ENCODE measurements at places on chromosomes 3 and 15.

DNA sequence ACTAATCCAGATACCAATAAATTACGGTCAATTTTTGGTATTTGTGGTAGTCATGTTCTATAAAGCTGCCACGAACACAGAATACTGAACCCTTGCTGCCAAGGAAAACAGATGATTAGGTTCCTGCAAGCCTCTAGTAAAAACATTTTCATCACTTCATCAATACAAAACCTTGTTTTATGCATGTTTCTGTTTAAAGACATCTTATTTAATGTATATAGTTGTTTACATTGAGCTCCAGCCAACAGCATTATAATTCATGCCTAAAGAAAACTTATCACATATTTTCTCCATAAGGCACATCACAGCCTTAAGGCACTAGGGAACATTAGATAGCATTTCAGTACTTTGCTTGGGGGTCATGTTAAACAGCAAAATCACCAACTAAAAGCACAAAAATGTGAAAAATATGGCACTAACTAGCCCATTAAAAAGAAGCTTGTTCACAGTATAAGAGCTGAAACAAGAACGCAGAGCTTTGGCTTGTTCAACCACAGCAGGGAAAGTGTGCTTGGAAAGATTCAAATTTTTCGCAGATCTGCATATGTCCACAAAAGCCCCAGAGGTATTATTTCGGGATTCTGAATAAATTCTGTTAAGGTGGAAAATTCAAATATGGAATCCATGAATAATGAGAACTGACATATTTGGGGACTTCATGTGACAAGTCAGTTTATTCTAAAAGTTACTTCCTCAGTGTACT is 27.7 kb downstream of the POLQ start:
- DNase-seq = no peak

DNA sequence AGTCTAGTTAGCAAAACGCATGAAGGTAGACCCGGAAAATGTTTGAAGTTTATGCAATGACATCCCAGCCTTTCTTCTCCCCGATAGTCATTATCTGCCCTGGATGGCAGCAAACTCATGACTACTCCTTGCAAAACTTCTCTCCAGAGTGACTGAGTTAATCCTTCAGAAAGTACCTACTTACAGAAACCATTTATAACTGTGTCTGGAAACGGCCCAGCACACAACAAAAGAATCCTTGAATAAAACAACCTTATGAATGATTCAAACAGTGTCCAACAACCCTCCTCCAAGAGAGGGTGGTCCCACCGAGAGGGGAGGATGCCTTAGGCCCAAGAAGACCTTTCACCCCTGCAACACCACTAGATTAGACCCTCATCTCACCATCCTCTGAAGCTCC is 14.2 kb downstream of the ST8SIA2 start:
- peak; percentile 49 for DNase-seq

DNA sequence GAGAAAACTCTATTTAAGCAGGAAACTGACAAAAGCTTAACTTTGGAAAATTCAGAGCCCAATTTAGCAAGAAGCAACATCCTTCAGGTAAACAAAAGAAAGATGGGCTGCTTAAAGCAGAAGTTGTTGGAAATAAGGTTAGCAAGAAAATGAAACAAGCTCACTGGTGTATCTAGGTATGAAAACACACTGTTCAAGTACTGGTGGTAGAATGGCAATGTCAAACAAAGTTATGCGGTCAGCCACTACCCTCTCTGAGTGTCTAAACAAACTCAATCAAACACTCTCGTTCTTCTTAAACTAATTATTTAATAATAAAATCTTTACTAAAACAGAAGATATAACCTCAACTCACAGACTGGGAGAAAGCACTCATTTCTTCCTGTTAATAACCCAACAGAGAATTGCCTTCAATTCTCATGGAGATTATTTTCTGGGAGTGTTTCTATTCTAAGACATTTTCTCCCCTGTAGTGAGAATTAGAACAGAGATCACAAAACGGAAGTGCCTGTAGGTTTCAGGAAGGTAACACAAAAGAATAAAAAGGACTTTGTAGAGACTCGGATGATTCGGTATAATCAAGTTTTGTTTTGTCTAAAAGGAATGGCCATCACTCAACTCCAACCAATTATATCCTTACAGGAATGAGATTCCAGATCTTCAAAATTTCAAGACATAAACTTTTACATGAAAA is 28.9 kb downstream of the PRICKLE2 start:
- no peak for DNase-seq

GRCh38 chr15:95416576-95416975 is 913.9 kb upstream of the NR2F2 start:
- DNase-seq = no peak

DNA sequence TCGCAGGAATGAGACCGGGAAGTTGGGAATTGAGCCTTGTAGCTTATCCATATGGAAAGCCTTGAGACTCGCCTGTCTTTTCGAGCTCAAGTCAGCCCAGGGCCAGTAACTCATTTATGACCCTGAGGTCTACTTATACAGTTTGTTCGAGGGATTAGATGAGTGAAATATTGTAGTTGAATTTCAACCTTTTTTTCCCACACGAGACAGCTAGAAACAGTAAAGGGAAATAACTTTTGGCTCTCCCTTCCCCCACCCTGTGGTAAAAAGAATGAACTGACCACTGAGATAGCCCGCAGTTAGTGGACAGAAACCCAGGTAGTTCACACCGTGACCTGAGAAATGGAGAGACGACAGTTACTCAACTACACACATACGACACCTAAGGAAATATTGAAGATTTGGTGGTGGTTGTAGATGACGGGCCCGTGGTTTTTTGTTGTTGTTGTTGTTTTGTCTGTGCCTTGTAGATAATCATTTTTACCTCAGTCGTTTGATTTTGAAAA is 841 bp downstream of the EIF3J start:
- no peak for DNase-seq

DNA sequence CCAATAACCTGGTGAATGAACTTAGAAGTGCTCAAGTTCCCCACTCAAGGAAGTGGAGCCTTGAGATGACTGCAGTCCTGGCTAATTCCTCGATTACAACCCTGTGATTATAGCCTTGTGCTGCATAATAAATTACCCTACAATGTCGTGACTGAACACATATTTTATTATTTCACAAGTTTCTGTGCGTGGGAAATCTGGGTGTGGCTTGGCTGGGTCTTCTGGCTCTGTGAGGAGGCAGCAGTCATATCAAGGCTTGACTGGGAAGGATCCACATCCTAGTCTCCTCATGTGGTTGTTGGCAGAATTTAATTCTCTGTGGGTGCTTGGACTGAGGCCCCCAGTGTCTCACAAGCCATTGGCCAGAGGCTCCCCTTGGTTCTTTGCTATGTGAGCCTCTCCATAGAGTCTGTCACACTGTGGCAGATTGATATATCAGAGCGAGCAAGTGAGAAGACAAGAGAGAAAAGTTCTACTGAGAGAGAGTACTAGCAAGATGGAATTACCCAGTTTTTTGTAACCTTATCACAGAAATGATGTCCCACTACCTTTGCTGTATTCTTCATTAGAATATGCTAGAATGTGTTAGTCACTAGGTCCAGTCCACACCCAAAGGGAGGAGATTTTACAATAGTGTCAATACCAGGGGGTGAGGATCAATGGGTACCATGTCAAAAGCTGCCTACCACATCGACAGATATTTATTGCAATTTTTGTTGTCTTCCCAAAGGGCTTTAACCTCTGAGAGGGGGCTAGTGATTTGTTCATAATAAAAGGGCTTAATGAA is 102.8 kb upstream of the TBC1D5 start:
- no peak for DNase-seq

- no peak for DNase-seq
Observed at GRCh38 chr3:131922356-131922755, 112.5 kb downstream of the CPNE4 start.

DNA sequence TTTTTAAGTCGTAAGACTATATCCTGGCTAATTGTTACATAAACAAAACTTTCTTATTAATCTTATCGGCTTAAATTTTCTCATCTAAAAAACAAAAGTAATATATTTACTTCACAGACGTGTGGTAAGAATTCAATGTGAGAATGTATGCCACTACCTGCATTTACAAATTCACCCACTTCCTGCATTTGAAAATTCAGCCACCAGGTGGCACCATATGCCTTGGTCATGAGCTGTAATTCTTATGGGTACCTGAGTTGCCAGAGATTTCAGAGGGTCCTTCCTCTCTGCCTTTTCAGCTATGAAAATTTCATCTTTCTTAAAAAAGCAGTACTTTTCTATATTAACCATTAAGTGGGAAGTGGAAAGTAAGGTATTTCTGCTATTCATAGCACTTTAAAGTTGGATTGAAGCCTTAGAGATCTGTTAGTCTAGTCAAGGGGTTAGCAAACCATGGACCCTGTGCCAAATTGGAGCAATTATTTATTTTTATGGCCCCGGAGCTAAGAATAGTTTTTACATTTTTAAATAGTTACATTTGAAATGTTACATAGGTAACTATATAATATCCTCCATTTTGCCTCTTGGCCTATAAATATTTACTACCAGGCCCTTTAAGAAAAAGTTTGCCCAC is 127.8 kb downstream of the HCN4 start:
- peak; percentile 77 for DNase-seq

DNA sequence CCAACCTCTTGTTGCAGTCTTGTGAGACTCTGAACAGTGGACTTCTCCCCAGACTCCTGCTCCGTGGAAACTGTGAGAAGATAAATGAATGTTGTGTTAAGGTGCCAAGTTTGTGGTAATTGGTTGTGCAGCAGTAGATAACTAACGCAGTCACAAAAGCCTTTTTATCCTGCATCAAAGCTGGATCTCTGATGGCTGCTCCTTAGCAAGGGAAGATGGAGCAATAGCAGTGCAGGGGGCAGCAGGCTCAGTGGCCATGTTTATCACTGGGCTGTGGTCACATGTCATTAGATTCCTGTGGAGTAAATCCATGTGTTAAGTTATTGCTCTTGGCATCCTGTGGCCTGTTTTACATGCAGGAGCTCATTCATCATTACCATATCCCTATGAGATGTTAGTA is 13.5 kb downstream of the CMTM7 start:
- DNase-seq = no peak

- DNase-seq = no peak
Observed at GRCh38 chr3:159806412-159806811, 182.2 kb upstream of the IL12A start.

GRCh38 chr3:134527037-134527436 is 41.2 kb downstream of the CEP63 start:
- DNase-seq = peak; percentile 50

DNA sequence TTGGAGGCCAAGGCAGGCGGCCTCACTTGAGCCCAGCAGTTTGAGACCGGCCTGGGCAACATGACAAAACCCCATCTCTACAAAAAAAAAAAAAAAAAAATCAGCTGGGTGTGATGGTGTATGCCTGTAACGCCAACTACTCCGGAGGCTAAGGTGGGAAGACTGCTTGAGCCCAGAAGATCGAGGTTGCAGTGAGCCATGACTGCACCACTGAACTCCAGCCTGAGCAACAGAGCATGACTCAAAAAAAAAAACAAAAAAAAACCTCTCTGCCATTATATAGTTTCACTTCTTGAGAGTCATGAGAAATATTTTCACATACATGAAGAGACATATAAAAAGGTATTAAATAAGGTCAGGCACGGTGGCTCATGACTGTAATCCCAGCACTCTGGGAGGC is 45.9 kb upstream of the CP start:
- no peak for DNase-seq

DNA sequence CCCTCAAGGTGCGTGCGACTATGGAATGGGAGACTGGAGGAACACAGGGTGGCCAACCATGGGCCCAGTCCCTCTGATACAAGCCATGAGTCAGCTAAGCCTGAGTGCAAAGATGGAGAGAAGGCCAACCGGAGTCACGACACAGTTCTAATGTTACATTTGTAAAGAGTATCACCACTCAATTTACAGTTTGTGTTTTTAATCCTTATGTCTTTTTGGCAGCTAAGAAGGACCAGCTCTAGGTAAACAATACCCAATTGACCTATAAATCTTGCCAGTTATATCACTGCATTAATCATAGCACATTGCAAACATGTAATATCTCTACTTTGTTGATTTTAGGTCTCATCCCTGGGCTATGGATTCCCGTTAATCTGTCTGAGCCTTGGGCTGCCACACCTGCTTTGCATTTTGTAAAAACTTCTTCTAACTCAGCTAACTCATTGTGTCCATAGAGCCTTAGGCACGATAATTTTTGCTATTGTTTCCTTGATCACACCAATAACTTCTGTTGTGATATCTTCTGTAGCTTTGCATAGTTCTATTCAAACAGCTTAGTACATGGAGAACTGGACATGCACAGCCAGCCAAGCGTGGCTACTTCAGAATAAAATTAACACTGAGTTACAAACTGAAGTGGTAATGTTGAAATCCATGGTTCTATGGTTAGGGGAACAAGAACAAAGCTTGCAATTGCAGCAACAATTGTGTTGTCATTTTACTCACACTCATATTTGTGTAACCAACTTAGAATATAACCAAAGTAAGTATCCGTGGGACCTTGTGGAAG is 50.3 kb downstream of the LSM3 start:
- DNase-seq = no peak

DNA sequence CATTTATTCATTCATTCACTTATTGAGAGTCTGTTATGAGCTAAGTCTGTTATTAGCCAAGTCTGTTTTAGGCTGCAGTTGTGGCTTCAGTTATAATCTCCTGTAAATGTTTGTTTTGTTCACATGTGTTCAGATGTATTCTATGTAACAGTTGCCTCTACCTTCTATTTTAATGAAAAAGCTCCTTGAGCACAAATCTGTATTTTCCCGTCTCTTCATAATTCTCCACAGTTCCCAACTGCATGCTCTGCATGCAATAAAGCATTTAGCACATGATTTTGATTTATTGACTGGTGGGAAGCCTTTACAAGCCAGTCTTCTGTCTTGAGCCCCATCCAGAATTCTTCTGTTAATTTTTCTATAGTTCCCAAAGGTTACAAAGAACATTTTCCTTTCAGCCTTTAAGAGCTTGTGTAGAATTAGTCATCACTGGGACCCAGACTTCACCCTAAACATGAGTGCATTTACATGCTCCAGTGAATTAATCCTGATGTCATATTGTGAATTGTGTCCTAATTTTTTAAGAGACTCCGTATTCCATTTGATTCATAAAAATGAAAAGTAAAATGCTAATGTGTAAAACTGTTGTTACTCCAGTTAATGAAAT is 122.3 kb upstream of the NR2E3 start:
- DNase-seq = no peak

DNA sequence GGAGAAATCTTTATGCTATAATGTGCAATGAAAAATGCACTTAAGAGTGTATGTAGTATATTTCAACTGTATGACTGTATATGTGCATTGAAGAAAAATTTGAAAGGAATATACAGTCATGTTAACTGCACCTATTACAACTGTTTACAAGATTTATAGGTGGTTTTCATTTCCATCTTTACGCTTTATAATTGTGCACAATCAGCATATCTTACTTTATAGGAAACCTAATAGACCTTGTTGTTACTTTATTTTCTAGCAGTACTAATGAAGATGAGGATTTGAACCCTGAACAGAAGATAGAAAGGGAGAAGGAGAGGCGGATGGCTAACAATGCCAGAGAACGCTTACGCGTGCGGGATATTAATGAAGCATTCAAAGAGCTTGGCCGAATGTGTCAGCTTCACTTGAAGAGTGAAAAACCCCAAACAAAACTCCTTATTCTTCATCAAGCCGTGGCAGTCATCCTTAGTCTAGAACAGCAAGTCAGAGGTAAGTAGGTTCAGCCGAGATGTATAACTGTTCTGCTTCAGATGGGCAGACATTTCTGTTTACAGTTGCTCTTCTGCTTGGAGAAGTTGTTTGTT is 103.4 kb upstream of the CGNL1 start:
- no peak for DNase-seq
